ENCODE measurements at places on chromosomes 7 and 10. TPM values are rescaled to one million over a fixed set of nuclear protein-coding genes. Genes with fewer than 3 reads are reported as not detected.

GRCh38 chr7:113374955-113375354, 256.6 kb upstream of the SMIM30 start:
- no peak for DNase-seq
- H3K27ac ChIP-seq: no peak overlapping the region
- no peaks in the 10 kb centered on the region for H3K4me1 ChIP-seq
- no peak overlapping the region for H3K4me3 ChIP-seq
- no peaks in the 10 kb centered on the region for H3K36me3 ChIP-seq

DNA sequence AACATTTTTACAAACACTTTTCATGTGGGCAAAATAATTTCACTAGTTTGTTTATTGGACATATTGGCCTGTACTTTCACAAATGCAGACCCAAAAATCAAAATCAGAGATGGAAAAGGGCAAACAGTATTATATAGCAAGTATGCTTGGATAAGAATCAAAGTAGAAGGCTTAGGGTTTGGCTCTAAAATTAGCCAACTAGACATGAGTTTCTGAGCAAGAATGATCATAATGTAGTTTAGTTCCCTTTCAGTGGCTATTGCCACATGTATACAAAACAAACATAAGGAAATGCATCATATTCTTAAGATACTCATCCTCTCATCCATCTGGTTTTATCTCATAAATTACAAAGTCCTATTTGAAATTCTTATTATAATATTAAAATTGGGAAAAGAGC, 132.5 kb downstream of the IMMP2L start:
- H3K27me3 ChIP-seq: no peaks in the 10 kb centered on the region
- H3K4me3 ChIP-seq: no peak overlapping the region
- no peak overlapping the region for H3K27ac ChIP-seq
- DNase-seq: no peak
- H3K36me3 ChIP-seq: peaks cover 6% of the 10 kb centered on the region

DNA sequence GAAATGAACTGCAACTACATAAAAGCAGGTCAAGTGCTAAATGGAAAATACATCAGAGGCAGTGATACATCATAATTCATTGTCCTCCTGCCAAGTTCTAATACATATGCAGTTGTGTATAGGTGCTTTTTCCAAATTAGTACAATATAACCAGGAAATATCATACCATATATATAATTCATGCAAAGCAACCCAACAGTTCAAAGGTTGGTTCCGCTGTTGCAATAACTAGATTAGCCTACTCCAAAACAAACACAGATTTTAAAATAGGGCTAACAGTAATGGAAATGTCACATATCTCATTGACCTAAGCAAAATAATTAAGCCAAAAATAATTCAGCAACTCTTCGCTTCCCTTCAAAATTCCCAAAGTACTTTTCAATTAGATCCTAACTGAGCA, 88.9 kb upstream of the NEBL start:
- no peaks in the 10 kb centered on the region for H3K36me3 ChIP-seq
- no peak overlapping the region for H3K4me3 ChIP-seq
- no peak for DNase-seq
- H3K27me3 ChIP-seq: no peaks in the 10 kb centered on the region
- no peak overlapping the region for H3K27ac ChIP-seq

DNA sequence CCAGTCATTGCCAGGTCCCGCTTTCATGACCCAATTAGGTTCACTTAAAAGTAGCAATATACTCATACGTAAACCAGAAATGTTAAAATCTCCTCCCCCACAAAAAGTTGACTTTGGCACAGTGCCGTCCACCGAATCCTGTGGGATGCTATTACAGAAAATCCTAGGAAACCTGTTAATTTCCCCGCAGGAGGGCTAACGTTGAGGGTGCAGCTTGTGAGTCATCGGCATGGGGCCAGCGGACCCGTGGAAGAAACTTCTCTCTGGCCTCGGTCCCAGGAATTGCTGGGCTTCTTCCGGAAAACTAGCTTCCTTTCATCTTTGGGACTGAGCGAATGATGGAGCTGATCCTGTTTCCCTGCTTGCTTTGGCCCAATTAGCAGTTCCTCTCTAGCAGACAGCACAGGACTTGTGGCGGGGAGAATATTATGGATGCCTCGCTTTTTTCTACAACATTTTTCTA, 13.5 kb downstream of the CRYGN start:
- DNase-seq: no peak
- peak overlapping the region; percentile 70 for H3K27ac ChIP-seq
- no peak overlapping the region for H3K4me3 ChIP-seq

- H3K4me1 ChIP-seq: peaks cover 20% of the 10 kb centered on the region
- peaks cover 12% of the 10 kb centered on the region for H3K36me3 ChIP-seq
- no peak within 1 kb of the TSS for H3K27ac ChIP-seq
- DNase-seq: no peak
- H3K27me3 ChIP-seq: peaks cover 57% of the 10 kb centered on the region
These were observed at the start of gene FERD3L for GRCh38 chr7:19144661-19145433. FERD3L (minus strand) TSS chr7:19145421; CDS start chr7:19145362, 59 bp downstream.

DNA sequence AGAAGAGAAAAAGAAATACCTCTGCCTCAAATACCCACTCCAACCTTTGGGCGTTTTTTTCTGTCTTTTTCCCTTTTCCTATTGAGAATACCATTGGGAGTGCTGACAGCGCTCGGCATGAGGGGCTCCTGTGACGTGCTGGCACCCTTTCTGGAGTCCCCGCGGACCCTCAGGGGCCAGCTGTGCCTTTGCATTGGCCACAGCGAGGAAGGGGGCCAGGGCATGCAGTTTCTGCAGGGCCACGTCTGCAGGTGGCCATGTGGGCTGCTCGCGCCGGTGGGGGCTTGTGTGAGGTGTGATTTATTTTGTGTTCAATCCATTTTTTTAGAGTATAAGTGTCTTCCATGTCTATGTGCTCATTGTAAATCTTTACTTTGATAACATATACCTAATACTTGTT, 57.4 kb downstream of the INPP5A start:
- peak overlapping the region; percentile 70 for H3K27ac ChIP-seq
- DNase-seq: no peak
- peaks cover 77% of the 10 kb centered on the region for H3K4me1 ChIP-seq
- H3K27me3 ChIP-seq: no peaks in the 10 kb centered on the region

DNA sequence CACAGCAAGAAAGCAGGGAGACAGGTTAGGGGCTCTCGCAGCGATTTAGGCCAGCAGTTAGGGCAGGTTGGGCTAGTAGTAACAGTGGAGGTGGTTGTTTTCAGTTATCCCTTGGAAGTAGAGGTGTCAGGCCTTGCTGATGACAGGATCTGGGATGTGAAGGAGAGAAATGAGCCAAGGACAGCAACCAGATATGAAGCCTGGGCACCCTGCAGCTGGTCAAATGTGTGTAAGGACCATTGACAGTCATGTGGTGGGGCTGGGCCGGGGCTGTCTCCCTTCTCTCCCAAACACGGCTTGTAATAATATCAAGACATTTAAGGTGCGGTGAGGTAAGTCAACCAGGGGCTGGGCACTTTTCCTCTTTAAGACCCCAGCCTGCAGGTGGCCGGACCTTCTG, 112.5 kb upstream of the IGFBP3 start:
- no peak overlapping the region for H3K27ac ChIP-seq
- DNase-seq: no peak
- no peaks in the 10 kb centered on the region for H3K36me3 ChIP-seq
- H3K4me3 ChIP-seq: no peak overlapping the region
- no peaks in the 10 kb centered on the region for H3K27me3 ChIP-seq
- H3K4me1 ChIP-seq: peaks cover 19% of the 10 kb centered on the region

The KLF14 gene
- not detected for total RNA-seq

The CLEC2L gene
- not detected for total RNA-seq

The DLX5 gene
- total RNA-seq: 6.0 TPM

Data from osteocyte (in vitro differentiated cells).